ENCODE measurements at places on chromosomes 4 and X.

GRCh38 chrX:57902633-57903032 lies 7.6 kb downstream of the ZXDA start:
- no peak for DNase-seq

- DNase-seq, result no peak
These were observed 559.6 kb downstream of the ARAP2 start for GRCh38 chr4:35684755-35685154.

GRCh38 chr4:75916091-75916661 lies 13.9 kb upstream of the PPEF2 start:
- DNase-seq, result peak; percentile 68

GRCh38 chrX:110384490-110384889 lies 25.8 kb downstream of the RTL9 start:
- DNase-seq, result no peak

GRCh38 chr4:43822621-43823020 lies 626.0 kb downstream of the KCTD8 start:
- no peak for DNase-seq

DNA sequence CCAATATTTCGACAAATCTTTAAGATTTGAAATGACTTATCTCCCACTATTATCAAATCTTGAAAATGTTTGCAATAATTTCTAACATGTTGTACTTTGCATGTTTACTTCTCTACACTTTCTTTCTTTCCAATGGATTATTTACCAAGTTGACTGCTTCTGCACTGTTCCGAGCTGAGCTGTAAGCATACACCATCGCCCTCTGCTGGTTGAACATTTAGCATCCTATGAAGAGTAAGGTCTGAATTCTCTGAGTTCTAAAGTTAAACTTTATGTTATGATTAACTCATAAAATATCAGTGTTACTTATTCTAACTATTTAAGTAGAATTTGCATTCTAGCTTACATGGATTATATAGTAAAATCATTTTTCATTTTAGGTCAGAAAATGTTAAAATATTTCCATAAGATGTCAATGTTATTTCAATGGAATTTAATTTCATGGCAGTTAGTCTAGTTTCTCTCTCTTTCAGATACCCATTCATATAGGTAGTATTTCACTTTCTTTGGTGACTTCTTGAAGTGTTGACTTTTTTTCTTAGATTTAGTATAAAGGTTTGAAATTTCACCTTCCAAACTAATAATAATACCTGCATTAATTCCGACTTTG lies 137.4 kb downstream of the DKK2 start:
- DNase-seq, result peak; percentile 17

- DNase-seq, result no peak
These were observed 158.2 kb downstream of the PLS3 start for GRCh38 chrX:115719171-115719570.

- no peak for DNase-seq
These were observed 35.9 kb upstream of the PTPN13 start for GRCh38 chr4:86558258-86558657.

DNA sequence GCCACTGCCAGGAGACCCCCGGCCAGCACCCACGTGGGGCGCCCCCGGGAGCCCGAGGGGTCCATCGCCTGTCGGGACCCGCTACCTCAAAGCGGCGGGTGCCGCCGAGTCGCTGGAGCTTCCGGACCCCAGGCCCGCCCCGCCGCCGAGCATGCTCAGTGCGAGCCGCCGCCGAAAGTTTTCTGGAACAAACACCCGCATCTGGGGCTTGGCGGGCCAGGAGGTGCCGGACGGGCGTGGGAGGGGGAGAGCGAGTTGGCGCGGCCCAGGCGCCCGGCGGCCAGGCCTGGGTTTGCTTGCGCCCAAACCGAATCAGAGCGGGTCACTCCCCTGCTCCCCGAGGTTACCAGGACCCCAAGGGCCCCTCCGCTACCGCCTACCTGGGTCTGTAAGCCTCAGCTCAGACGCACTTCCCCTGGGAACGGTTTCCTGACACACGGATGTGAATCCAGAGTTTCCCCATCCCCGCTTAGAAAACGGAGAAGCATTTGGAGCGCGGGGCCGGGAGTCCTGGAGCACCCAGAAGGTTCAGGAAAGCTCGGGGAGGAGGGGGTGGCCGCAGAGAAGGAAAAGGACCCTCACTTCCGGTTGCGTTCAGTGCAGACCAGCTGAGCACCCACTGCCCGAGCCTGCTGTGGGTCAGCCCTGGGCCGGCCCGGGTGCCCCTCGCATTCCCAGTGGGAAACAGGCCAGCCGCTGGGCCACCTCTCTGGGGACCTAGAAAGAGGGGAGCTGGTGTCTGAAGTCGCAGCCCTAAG lies at the start of gene EVC2:
Gene EVC2, minus strand, starts transcription at position 111 of the 758 bp plus-strand sequence. Its CDS starts 46 bp downstream, at position 65.
- peak; percentile 54 for DNase-seq

DNA sequence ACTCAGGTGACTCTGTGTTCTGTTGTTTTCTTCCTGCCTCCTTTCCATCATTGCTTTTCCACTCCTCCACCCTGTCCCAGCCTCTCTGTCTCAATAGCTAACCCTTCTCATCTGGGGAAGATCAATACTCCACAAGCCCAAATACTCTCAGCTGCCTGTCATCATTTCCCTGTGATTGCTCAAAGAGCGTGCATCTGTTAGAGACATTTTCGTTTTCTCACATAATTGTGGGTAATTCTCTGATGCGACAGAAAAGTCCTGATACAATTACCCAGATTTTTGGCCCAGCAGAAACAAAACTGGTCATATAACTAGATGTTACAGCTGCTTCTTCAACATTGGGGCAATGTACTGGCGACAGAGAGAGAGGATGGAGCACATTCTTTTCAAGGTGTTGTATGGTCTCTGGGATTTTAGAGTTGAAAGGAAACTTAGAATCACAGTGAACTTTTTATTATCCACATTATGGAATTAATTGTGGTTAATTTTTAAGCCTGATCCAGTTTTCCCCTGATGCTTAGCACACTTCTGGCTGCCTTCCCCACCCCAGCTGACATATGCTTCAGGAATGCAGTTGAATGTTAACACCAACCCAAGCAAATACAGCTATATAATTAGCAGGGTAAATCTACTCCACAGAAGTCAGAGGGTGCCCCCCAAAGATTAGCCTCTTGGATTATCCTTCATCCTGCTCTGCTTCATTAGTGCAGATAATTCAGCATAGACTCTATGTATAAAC lies 171.4 kb upstream of the ANXA3 start:
- peak; percentile 19 for DNase-seq

- DNase-seq, result no peak
These were observed 11.7 kb upstream of the PTTG2 start for GRCh38 chr4:37948542-37948941.

DNA sequence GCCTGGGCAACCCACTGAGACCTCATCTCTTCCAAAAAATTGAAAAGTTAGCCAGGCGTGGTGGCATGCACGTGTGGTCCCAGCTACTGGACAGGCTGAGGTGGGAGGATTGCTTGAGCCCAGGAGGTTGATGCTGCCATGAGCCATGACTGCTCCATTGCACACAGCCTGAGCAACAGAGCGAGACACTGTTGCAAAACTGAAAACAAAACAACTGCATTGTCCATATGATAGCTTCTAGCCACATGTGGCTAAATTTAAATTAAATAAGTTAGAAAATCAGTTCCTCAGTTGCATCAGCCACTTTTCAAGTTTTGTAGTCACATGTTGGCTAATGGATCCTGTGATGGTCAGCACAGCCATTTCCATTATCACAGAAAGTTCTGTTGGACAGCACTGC lies 67.9 kb downstream of the GAB1 start:
- DNase-seq, result no peak

GRCh38 chr4:38509551-38509950 lies 154.4 kb upstream of the KLF3 start:
- DNase-seq, result no peak

DNA sequence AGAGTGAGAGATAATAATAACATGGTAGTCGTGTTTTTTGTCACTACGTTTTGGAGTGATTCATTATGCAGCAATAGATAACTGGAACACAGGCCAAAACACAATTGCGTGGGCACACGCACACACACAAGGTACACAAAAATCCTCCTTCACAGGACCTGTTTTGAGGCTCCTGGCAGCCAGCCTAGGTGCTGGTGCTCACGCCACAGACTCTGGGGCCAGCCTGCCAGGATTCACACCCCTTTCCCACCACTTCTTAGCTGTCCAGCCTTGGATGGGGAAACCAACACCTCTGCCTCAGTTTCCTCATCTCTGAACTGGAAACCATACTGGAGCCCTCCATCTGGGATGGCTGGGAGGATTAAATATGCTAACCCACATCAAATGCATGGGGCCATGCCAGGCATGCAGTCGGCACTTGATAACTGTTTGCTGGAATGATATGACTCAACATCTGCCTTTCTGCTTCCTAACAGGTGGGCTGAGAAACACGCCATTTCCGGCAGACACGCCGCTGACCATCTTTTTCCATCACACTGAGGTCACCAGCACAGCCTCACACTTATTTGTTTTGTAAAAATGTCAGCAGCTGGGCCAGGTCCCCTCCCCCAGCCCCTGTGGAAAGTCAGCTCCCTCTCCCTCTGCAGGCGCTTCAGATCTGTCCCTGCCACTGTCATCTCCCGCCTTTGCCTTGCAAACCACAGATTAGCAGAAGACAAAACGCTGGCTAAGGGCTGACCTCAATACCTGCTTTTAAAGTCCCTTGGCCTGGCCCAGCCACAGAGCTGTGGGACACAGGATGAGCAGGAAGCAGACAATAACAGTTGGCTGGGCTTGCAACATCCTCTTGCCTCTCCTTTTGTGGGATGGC lies 237.5 kb downstream of the BCOR start:
- DNase-seq, result no peak

- DNase-seq, result no peak
These were observed 67.3 kb upstream of the PRPS1 start for GRCh38 chrX:107560980-107561379.
